ENCODE measurements at places on chromosomes 5 and 9.

- no peak for DNase-seq
Measured at GRCh38 chr9:107390279-107390678, 99.3 kb downstream of the KLF4 start.

DNA sequence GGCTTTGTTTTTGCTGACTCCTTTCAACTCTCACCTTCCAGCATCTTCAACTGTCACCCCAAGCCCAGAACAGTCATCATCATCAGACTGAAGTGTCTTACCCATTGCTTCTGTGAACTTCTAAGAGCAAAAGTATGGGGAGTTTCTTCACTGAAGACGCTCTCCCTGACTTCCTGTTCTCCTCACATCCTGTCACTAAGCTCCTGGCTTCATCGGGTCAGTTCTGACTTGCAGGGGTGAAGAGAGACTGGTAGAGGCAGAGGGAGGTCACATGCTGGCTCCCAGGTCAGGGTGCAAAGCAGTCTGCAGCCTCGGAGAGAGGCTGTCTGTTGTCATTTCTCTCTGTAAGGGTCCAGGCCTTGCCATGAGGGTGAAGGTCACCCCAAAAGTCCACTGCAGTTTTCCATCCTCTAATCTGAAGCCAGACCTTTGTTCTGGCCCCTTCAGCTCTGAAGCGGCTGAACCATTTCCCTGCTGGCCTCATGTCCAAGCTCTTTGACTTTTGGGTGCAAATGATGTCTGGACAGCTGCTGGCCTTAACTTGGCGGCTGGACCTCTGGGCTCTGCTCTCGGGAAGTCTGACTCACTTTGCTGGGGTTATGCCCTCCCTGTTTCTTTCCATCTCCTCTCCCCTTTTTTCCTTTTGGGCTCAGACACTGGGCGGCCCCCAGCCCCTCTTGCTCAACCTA, 305.0 kb downstream of the RAB3C start:
- DNase-seq: peak; percentile 53

GRCh38 chr9:224582-225520, 10.2 kb downstream of the DOCK8 start:
- no peak for DNase-seq

DNA sequence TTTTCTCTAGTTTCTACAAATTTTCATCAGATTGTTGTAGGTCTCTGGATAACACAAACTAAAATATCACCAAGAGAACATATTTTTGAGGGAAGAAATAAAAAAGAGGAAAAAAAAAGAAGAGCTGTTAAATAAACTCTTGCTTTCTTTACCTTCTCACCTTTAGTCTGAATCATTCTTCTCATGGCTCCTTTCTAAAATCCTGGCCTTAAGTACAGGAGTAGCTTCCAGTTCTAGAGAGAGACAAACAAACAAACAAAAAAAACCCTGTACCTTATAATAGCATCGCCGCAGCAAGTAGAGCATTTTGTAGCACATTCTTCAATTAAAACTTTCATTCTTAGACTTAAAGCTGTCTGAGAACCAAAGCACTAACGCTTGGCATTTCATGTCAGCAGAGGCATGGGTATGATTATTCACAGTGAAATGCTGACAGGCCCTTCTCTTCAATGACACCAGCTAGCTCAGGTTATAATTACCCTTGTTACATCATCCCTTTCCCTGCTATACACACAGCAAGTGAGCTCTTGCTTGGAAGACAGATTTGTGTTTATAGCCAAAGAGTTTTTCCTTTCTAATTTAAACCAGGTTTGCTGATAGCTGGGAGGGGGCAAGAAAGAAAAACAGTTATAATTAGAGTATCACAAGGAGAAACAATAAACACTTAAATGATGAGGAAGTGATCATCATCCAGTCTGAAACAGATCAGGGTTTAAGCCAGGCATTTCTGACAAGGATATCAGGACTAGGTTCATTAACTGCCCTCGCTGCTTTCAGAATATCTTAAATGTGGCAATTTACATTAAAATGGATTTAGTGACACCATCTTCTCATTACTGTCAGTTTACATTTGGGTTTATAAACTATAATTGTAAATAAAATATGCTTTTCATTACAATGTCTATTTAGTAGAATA, 510.9 kb upstream of the ZNF608 start:
- no peak for DNase-seq

DNA sequence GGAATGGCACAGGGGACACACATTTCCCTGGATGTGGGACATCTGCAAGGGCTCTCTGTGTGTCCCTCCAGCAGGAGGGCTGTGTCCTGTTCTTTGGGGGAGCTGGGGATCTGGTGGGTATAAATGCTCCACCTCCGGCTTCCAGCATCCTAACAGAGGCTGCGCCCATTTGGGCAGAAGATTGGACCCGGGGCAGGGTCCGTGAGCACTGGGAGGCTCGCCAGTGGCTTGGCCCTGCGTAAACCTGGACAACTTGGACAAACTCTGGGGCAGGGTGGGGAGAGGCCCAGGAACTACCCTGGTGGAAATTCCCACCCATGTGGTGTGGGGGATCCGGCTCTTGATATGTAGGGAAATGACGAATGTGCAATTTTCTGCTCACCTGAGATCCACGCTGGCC, 80.9 kb downstream of the GADD45G start:
- no peak for DNase-seq

DNA sequence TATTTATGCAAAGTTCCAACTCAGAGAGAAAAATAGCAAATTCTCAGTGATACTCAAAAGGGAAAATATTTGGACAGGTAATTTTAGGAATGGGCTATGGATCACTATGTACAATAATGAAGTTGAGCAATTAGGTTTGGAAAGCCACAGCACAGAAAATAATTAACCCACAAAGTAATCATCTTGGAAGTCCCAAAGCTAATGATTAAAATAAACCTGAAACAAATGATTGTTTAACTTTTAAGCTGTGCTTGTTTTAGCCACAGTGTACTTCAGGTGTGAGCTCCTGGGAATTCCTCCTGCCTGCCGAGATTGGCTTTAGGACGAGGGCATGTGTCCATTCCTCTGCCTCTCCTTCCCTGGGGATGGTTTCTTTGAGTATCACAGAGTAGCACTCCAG, 403.9 kb downstream of the ZSWIM6 start:
- DNase-seq: no peak

DNA sequence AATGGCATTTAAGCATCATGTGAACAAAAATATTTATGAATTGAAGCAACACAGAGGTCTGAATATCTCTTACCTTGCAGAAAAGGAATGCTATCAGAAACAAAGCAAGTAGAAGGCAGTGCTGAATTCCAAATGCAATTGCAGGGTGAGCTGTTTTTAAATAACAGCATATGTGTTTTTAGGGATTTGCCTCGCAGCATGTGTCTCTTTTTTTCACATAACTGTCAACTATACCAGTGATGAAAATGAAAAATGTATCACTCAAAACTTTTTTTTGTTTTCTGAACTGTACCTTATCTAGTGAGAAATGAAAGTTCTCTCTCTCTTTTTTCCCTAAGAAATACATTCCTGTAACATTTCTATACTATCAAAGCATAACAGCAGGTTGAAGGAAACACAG, 21.2 kb downstream of the CDH10 start:
- no peak for DNase-seq

DNA sequence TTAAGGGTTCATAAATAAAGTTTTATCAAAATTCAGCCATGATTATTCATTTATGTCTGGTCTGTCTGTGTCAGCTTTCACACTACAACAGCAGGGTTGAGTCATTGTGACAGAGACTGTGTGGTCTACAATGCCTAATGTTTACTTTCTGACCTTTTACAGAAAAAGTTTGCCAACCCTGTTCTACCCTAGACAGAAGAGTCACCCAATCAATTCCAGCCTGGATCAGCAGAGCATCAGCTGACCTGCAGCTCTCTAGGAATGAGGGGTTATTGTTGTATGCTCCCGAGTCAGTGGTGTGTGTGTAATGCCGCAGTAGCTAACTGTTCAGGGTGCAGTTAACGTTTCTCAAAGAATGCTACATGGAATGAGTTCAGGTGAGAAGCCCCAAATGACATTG, 87.3 kb downstream of the HRH2 start:
- DNase-seq: no peak

DNA sequence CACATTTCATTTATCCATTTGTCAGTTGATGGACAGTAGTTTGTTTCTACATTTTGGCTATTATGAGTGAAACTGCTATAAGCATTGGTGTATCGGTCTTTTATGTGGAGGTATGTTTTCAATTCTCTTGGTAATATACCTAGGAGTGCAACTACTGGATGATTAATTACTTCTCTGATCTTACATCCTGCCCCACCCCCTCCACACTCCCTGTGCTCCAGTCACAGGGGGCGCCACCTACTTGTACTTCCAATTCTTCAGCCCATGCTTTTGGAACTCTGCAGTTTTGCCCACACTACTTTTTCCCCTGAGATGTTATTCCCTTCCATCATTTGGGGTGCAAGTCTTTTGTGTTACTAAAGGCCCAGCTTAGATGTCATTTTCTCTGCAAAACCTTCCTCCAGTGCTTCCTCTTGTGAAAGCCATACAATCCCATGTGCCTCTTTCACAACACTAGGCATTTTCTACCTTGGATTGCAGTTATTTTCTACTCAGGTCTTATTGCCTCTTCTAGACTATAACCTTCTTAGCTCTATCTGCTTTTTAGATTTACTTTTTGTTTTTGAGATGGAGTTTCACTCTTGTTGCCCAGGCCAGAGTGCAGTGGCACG, 42.1 kb downstream of the SEC61B start:
- no peak for DNase-seq

DNA sequence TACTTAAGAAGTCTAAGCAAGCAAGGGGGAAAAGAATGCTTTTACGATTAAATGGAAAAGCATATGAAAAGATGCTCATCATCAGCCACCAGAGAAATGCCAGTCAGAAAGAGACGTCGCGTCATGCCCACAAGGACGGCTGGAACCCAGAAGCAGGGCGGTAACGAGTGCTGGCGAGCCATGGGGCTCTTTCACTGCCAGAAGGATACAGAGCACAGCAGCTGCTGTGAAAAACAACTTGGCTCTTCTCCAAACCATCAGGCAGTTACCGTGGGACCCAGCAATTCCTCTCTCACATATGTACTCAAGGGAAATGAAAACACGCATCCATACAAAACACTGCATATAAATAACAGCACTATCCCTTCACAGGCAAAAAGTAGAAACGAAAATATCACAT, 95.5 kb downstream of the CAMSAP1 start:
- no peak for DNase-seq

GRCh38 chr5:10856683-10857337, 95.8 kb upstream of the DAP start:
- peak; percentile 64 for DNase-seq

DNA sequence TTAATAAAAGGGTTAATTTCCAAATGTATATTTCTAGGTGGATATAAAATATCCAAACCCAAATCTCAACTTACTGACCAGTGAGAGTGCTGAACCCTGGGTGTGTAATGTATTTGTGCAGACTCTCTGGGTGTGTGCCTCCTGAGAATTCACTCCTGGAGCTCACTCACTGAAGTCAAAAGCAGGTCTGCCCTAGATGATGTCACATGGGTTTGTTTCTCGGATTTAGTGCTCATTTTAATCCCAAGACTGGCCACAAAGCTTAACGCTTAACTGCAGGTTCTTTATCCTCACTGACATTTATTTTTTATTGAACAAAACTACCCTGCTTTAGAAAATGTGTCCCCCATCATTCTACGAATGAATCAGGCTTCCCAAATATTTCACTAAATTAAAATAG, 179.4 kb downstream of the PPP2R2B start:
- no peak for DNase-seq

DNA sequence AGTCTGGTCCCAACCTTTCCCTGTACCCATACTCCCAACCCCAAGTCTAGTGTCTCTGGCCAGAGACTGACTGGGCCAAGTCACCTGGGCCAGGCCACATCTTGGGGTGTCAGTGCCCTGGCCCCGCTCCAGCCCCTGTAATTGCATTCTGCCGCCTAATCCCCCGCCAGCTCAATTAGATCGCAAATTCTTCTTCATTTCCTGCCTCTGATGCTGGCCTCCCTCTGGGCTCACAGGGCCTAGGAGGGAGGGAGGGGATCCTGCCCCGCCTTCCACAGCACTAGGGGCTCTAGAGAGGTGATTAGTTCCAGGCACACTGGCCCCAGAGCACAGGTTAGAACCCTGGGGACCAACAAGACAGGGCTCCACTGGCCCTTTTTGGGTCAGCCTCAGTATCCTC, 5.5 kb downstream of the CXXC5 start:
- DNase-seq: no peak

DNA sequence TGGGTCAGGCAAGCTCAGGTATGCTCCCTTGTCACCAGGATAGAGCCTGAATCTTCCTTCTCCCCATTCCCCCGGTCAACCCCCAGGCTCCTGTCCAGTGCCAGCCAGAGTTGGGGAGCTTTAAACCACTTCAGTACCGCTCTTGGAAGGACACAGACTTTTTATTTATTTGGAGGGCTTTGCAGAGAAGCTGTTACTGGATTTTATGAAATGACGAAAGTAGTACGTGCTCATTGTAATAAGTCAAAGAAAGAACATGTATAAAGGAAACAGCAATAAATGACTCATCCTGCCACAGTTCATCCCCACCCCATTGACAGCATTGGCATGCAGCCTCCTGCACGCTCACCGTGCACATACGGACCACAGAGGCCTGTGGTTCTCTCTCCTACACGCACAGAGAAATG, 230.3 kb downstream of the AUH start:
- no peak for DNase-seq

DNA sequence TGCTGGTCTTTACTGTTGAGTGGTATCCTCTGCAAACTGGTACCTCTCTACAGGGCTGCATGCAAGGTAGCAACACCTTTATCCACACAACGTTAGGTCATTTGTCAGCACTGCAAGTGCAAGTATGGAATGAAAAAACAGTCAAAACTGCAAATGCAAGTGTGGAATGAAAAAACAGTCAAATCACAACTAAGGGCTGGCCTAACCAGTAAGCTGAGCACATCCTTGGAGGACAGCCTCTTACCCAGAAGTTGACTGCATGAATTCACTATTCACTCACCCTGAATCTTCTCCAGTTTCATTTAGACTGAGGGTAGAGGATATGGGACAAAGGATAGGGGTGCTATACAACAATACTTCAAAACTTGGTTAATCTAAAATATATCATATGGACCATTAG, 158.4 kb downstream of the PPP2R2B start:
- DNase-seq: no peak

- no peak for DNase-seq
Measured at GRCh38 chr5:144915452-144915851, 744.8 kb downstream of the KCTD16 start.

DNA sequence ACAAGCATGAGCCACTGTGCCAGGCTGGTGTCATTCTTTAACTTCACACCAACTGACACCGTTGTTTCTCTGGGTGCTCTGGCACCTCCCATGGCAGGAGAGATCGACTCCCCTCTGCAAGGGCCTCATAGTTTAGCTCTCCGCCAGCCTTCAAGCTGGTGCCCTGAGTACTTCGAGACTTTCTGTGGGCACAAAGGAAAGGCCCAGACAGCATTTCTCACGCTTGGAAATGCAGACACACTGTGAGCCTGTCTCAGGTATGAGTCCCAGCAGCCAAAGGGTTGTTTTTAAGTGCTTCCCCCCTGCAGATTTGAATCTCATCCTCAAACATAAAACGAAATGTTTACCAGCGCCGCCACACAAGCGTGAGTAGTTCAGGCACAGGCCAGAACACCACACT, 11.1 kb upstream of the TCF7 start:
- no peak for DNase-seq

Measured in testis (tissue), 5 donors.